ENCODE measurements at places on chromosomes 12 and 14.

DNA sequence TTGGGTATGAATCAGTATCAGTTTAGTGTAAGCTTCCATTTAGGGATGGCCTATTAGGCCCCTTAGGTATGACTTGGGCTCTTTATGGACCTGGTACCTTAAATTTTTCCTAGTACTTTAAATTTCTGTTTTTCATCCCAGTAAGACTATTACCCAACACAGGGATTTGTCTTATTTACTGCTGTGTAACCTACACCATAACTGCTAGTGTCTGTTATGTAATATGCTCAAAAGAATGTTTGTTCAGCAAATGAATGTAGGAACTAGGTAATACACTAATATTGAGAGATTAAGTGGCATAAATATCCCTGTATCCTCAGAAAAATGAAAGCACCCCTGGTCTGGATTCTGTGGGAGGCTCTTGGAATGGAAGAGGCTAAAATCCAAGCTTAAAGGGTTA, 63.7 kb upstream of the YARS2 start:
- DNase-seq = no peak

DNA sequence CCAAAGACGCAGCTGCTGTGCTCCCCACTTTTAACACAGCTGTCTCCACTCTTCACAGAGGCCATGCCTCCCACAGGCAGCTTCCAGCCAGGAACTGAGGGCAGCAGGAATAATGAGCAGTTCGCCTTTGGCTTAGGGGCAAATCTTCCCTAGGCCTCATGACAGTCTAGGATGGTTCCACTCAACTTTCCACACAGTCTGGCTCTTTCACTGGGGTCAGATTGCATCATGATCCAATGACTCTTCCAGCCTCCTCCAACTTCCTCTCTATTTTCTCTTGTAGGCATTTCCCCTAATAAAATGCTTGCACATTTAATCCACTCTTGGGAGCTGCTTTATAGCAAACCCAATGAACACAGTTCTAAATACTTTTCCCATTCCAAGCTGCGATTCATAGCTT, 271.6 kb upstream of the ATP2B1 start:
- DNase-seq = no peak

DNA sequence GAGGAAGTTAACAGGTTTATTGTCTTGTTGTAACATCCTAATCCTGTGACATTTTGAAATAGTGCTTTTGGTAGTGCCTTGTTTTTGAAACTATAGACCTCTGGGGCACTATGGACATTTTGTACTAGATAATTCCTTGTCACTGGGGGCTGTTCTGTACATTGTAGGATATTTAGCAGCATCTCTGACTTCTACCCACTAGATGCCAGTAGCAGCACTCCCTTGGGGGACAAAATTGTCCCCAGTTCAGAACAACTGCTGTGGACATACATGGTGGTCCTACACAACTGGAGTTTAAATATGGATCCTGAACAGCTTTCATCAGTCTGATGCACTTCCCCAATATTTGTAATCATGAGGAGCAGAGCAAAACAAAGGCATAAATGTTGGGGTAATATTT, 264.7 kb downstream of the RAD51B start:
- DNase-seq = no peak

GRCh38 chr12:102462795-102463465, 17.4 kb downstream of the IGF1 start:
- no peak for DNase-seq

DNA sequence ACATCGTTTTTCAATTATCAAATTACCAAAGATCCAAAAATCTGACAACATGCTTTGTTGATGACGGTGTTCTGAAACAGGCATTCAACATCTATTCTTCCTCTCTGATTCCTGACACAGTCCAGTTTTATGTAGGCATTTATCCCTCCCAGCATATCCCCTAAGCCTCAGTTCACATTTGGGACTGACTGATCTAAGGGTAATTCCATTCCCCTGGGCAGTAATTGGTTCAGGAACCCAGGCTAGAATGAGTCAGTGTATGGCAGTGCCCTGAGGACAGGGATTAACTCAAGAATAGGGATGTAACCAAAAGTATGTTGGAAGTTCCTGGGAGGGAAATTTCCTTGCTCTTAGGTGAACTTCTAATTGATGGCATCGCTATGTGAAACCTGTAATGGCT, 10.3 kb upstream of the PCNX1 start:
- no peak for DNase-seq

- DNase-seq = no peak
These were observed 60.7 kb upstream of the SAV1 start for GRCh38 chr14:50728836-50729235.

GRCh38 chr12:54160769-54161480, 27.9 kb downstream of the SMUG1 start:
- DNase-seq = no peak

- DNase-seq = no peak
These were observed 219.7 kb downstream of the SLC25A21 start for GRCh38 chr14:36952689-36953088.

GRCh38 chr12:44611538-44611937, 264.6 kb downstream of the NELL2 start:
- DNase-seq = no peak

DNA sequence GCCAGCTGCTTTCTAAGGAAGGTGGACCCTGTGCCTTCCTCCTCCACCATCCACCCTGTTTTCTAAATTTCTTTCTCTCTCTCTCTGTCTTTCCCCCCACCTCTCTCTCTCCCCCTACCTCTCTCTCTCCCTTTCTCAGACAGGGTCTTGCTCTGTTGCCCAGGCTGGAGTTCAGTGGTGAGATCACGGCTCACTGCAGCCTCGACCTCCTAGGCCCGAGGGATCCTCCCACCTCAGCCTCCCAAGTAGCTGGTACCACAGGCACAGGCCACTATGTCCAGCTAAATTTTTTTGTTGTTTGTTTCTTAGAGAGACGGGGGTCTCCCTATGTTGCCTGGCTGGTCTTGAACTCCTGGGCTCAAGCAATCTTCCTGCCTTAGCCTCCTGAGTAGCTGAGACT, 59.8 kb upstream of the STON2 start:
- DNase-seq = no peak

- no peak for DNase-seq
These were observed 189.2 kb upstream of the RASSF8 start for GRCh38 chr12:25769082-25769945.

All from NAMALWA (cell line).